ENCODE measurements at places on chromosomes 1 and 21.

DNA sequence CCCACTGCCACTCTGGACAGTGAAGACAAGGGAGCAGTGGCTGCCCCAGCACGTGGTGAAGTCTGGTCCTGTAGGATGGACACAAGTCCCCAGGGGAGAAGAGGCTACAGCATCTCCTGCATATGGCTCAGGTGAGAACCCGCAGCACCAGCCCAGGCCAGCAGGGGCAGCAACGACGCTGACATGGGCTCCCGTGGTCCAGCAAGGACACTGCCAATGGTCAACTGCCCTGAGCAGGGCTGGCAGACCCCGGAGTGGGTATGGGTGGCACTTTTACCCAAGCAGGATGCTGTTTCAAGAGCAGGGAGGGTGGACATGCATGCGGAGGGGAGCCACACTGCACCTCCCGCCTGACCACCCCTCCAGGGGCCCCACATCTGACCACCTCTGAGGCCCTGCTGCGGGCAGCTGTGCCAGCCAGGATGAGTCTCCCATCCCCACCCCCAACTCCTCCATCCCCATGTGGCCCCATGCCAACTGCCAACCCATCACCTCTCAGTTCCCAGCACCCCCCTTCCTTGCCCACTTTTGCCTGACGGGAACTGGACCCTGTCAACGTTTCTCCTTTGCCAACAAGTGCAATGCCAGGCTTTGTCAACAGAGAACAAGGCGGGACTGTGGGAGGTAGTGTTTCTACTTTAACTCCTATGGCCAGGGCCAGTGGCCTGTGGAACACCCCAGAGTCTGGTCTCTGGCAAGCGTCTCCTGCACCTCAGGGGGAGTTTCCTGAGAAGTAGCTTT, 8.6 kb downstream of the MORN1 start:
- DNase-seq: no peak
- no peaks in the 10 kb centered on the region for H3K27me3 ChIP-seq

DNA sequence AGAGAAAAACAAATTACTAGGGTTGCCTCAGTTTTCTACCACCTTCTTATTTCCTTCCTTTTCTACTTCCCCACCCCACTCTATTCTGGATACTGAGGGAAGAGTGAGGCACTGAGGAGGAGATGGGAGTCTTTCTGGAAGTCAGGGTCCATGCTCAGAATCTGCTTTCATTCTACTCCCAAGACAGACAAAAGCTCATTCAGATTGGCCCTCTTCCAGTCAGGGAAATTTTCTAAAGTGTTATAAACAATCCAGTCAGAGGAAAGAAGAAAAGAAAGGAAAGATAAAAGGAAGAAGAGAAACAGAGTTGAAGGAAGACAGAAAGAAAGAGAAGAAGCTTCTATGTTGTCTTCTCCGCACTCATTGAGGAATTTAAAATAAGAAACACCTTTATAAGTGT, 228.6 kb downstream of the COP1 start:
- H3K27me3 ChIP-seq: no peaks in the 10 kb centered on the region
- peaks cover 30% of the 10 kb centered on the region for H3K36me3 ChIP-seq
- H3K27ac ChIP-seq: no peak overlapping the region
- H3K4me3 ChIP-seq: no peak overlapping the region
- no peaks in the 10 kb centered on the region for H3K4me1 ChIP-seq
- no peak for DNase-seq

- H3K36me3 ChIP-seq: no peaks in the 10 kb centered on the region
- DNase-seq: no peak
- no peak overlapping the region for H3K4me3 ChIP-seq
- no peak overlapping the region for H3K27ac ChIP-seq
- peaks cover 11% of the 10 kb centered on the region for H3K4me1 ChIP-seq
These were observed 6.8 kb upstream of the IL24 start for GRCh38 chr1:206890125-206891060.

GRCh38 chr1:15412175-15412800, 2.6 kb downstream of the EFHD2 start:
- H3K27me3 ChIP-seq: no peaks in the 10 kb centered on the region
- peak overlapping the region; percentile 70 for H3K4me3 ChIP-seq
- no peak overlapping the region for H3K27ac ChIP-seq

DNA sequence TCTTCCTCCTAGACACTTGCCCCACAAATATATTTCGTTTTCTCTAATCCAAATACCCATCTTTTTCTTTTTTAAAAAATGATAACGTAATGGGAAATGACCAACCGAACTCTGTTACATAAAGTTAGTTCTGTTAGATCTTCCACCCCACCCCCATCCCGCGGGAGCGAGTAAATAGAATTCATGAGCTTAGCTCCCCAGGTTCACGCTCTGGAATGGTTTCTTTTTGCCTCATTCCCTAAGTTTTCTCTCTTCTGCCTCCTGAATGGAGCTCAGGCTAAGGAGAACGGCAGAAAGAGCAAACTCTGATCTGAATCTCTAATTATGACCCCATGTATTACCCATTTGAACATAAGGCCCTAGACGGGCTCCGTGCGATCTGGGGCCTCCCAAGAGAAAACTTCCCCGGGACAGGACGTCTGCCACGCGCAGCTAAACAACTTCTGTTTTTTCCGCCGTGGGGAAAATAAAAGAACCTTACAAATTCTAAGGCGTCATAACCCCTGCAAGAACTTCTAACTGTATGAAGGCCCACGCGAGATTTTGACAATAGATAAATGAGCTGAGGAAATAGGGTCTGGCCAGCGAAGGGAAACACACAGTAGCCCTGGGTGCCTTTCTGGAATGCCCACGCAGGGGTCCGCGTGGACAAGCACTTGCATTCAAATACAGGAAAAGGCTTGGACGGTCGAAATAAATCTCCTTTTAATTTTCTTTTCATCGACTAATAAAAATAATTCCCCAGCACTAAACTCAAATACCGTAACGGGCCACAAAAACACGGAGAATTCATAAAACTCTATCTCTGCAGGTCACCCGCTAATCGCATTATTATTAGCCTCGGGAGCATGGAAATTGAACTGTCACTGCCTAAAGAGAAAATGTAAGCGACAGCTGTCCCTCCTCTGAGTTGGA, 2.2 kb downstream of the TBX15 start:
- no peaks in the 10 kb centered on the region for H3K36me3 ChIP-seq
- DNase-seq: no peak
- H3K27me3 ChIP-seq: peaks cover 90% of the 10 kb centered on the region
- peak overlapping the region; percentile 84 for H3K27ac ChIP-seq
- peaks cover 52% of the 10 kb centered on the region for H3K4me1 ChIP-seq
- H3K4me3 ChIP-seq: peak overlapping the region; percentile 56

DNA sequence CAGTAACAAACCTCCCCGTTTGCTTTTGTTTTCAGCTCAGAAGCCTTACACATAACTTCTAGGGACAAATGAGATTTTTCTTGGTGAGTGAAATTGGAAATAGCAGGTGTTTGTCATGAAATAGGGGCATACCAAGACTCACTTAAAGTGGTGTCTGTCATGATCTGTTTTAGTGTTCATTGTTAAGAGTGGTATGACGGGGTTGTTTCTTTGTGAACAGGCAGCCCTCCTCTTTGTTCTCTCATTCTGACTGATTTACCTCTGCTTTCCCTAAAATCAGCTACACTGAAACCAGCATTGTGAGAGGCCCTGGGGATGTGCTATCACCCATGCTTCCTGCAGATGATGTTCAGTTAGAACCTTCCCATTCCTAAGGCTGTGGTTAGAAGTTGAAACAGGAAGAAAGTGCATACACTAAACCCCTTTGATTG, 2.5 kb upstream of the ERO1B start:
- peaks cover 15% of the 10 kb centered on the region for H3K4me1 ChIP-seq
- no peaks in the 10 kb centered on the region for H3K36me3 ChIP-seq
- H3K27me3 ChIP-seq: peaks cover 5% of the 10 kb centered on the region
- H3K4me3 ChIP-seq: no peak overlapping the region

- H3K27ac ChIP-seq: no peak overlapping the region
- DNase-seq: no peak
- H3K4me1 ChIP-seq: peaks cover 2% of the 10 kb centered on the region
- no peaks in the 10 kb centered on the region for H3K36me3 ChIP-seq
- no peak overlapping the region for H3K4me3 ChIP-seq
These were observed 39.9 kb upstream of the CD1D start for GRCh38 chr1:158140764-158141192.

DNA sequence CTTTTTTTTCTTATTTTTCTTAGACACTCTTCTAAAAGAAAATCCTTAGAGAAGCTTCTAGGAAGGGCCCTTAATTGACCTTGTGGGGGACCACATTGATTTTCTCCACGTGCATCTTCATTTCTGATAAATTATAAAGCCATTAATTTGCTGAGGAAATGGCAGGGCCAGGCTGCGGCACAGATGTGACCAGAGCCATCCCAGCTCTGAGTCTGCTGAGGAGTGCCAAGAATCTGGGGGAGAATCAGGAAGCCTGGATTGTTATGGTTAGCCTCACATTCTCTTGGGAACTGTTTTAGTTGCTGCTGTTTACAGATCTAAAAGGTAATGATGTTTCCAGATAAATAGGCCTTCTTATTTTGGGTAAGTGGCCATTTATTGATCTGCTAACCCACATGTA, 16.2 kb downstream of the PROX1 start:
- no peaks in the 10 kb centered on the region for H3K4me1 ChIP-seq
- no peak for DNase-seq
- no peaks in the 10 kb centered on the region for H3K27me3 ChIP-seq
- no peak overlapping the region for H3K27ac ChIP-seq

DNA sequence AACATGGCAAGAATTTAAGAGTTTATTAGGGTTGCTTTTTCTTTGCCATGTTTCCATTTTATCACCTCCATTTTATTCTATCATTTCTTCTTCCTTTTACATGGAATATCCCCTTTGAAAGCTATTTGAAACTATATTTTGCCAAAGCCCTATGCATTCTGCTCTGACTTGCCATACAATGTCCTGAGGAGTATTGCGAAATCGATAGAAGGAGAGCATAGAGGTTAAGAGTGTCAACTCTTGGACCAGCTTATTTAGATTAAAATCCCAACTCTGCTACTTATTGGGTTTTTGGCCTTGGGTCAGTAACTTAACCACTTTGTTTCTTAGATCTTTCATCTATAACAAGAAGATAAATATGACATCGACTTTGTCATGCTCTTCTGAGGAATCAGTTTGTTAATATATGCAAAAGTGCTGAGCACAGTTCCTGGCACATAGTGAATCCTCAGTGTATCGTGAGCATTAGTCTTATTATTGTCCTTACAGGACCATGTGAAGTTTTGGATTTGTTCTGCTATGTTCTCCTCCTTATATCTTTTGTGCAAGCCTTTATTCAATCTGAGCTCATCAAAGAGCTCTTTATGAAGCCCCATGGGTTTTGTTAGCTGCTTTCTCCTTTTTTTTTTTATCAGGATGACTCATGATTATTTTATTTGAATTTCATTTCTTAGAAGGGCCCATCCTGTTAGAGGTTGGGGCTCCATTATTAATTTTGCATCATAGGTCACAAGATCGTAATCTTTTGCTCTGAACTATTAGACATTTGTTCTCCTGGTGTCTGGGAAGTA, 17.6 kb downstream of the ACKR1 start:
- no peaks in the 10 kb centered on the region for H3K36me3 ChIP-seq
- H3K27me3 ChIP-seq: peaks cover 4% of the 10 kb centered on the region
- no peaks in the 10 kb centered on the region for H3K4me1 ChIP-seq
- no peak for DNase-seq

GRCh38 chr1:40244138-40244744, 3.5 kb upstream of the TMCO2 start:
- H3K4me3 ChIP-seq: no peak overlapping the region
- no peak overlapping the region for H3K27ac ChIP-seq
- DNase-seq: no peak
- H3K27me3 ChIP-seq: no peaks in the 10 kb centered on the region
- no peaks in the 10 kb centered on the region for H3K4me1 ChIP-seq
- H3K36me3 ChIP-seq: no peaks in the 10 kb centered on the region

- peaks cover 13% of the 10 kb centered on the region for H3K4me1 ChIP-seq
- peaks cover 17% of the 10 kb centered on the region for H3K36me3 ChIP-seq
- H3K27ac ChIP-seq: peak overlapping the region; percentile 6
- DNase-seq: no peak
- no peak overlapping the region for H3K4me3 ChIP-seq
These were observed 24.5 kb downstream of the C21orf91 start for GRCh38 chr21:17794518-17795145.

- peaks cover 97% of the 10 kb centered on the region for H3K36me3 ChIP-seq
- no peak for DNase-seq
- H3K4me3 ChIP-seq: no peak overlapping the region
These were observed 122.1 kb downstream of the UBR4 start for GRCh38 chr1:19087737-19088594.

DNA sequence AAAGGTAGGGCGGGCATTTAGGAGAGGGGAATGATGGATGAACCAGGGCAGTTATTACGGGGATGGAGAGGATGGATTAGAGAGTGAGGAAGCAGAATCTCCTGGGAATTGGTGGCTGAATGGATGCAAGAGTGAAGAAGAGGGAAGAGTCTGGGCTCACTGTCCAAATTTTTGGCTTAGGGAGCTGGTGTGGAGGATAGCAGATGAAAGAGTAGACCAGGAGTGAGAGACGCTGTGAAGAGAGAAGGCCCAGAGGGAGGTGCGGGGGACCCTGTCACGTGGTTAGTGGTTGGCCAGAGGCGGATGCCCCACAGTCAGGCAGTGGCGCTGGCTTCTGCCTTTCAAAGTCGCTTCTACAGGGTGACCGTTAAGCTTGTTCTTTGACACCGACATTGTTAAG, 78.4 kb downstream of the PEX14 start:
- H3K27ac ChIP-seq: no peak overlapping the region
- no peak for DNase-seq
- H3K4me1 ChIP-seq: no peaks in the 10 kb centered on the region
- H3K36me3 ChIP-seq: no peaks in the 10 kb centered on the region
- H3K4me3 ChIP-seq: no peak overlapping the region

GRCh38 chr21:32311621-32312020, 13.0 kb downstream of the MRAP start:
- peaks cover 51% of the 10 kb centered on the region for H3K36me3 ChIP-seq
- H3K27me3 ChIP-seq: no peaks in the 10 kb centered on the region
- no peak overlapping the region for H3K4me3 ChIP-seq
- H3K4me1 ChIP-seq: no peaks in the 10 kb centered on the region
- DNase-seq: no peak

GRCh38 chr1:160086456-160086892, 5.1 kb downstream of the KCNJ9 start:
- no peak overlapping the region for H3K27ac ChIP-seq
- H3K27me3 ChIP-seq: peaks cover 31% of the 10 kb centered on the region
- H3K36me3 ChIP-seq: peaks cover 41% of the 10 kb centered on the region
- DNase-seq: no peak
- peaks cover 11% of the 10 kb centered on the region for H3K4me1 ChIP-seq

- H3K36me3 ChIP-seq: no peaks in the 10 kb centered on the region
- no peaks in the 10 kb centered on the region for H3K27me3 ChIP-seq
- no peaks in the 10 kb centered on the region for H3K4me1 ChIP-seq
- no peak overlapping the region for H3K4me3 ChIP-seq
- H3K27ac ChIP-seq: no peak overlapping the region
These were observed 59.6 kb downstream of the PLA2G4A start for GRCh38 chr1:186888367-186888766.
